ENCODE measurements at places on chromosomes 2 and 18.

- no peak for DNase-seq
These were observed 147.6 kb downstream of the CLIP4 start for GRCh38 chr2:29262681-29263260.

DNA sequence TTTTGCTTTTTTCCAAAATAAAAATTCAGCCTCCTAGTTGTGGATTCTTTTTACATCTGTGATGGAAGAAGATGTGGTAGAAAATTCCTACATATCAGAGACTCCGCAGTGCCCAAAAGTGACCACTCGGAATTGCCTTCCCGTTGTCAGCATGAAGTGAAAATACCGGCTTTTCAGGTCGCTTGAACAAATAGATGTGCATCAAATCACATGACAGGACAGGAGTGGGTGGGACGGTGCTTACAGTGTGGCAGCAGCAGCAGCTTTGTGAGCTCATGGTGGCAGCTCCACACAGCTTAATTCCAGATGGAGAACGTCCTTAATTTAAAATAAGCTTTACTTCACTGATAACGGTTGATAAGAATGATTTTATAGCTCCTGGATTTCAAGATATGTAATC is 20.3 kb downstream of the SALL3 start:
- DNase-seq = no peak

DNA sequence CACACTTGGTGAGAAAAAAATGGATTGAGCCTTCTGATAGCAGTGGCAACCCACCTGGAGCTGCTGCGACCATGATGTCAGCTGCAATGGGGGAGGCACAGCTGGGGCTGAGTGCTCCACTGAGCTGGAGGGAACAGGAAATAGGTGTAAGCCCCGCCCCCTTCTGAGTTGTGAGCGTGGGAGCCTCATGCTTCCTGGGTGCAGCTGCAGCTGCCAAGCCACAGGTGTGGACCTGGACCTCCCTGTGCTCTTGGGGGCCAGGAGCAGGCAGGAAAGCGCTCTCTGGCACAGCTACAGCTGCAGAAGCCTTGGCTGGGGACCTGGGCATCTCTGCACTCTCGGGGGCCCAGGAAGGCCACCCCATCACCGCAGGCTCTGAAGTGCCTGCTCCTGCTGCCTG is 970.6 kb downstream of the DCDC2C start:
- DNase-seq = no peak

GRCh38 chr2:6401301-6401700 is 464.4 kb downstream of the CMPK2 start:
- DNase-seq = no peak

GRCh38 chr2:42871372-42871771 is 79.0 kb upstream of the HAAO start:
- no peak for DNase-seq

DNA sequence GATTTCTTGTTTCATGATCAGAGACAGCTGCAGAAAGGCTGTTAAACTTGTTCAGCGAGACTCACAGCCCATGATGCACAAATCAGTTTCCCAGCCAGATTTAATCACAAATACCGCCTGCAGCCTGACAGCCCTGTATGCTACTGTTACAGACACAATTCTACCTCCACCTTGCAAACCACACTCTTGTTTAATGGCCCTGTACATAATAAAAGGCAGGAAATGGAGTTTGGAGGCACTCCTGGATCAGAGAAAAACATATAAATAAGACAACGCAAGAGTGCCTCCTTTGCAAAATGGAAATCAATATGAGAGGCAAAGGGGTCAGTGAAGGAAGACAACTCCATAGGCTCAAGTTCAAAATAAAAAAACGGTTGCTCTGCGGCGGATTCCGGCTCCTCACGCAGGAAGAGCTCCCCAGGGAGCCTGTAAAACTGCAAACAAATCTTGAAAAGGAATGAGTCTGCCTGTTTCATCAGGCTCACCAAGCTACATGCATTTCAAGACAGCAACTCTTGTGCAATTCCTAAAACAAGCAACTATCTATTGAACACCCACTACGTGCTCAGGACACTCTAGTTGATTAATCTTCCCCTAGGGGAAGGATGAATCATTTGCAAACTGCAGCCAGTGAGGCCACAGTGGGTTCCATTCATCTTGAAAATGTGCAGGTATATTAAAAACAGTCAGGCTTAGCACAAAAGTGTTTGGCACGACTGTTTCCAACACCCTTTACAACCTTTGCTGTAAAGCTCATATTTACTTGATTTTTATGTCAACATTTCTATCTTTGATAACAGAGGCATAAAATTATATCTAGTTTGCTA is 37.5 kb downstream of the TBC1D8 start:
- no peak for DNase-seq

DNA sequence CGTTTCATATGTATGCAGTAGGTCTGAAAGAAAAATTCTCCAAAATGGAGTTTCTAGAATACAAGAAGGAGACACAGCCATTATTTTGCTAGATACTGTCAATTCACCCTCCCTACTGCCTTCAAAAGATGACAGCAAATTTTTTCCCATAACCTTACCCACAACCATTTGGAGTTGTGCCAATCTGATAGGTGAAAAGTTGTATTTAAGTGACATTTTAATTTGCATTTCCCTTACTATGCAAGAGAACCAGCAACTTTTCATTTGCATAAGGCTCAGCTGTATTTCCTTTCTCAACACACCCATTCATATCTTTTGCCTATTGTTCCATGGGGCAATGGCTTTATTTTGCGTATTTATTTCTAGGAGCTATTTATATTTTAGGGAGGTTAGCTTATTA is 31.4 kb upstream of the IL18RAP start:
- peak; percentile 48 for DNase-seq

DNA sequence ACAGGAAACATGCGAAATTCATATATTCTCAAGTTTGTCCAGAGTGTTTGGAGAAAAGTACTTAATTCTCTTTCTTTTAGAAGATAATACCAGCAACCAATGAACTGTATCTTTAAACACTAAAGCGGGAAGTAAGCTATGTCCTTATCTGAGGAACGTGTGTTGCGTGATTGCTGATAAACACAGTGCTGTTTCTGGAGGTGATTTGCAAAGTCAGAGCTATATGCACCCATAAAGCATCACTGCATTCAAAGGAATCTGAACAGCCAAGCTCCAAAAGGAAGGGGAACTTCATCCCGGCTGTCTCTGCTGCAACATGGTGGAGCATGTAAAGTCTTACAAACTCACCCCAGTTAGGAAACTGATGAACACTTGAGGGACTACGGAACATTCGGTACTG is 271.7 kb upstream of the FN1 start:
- no peak for DNase-seq

DNA sequence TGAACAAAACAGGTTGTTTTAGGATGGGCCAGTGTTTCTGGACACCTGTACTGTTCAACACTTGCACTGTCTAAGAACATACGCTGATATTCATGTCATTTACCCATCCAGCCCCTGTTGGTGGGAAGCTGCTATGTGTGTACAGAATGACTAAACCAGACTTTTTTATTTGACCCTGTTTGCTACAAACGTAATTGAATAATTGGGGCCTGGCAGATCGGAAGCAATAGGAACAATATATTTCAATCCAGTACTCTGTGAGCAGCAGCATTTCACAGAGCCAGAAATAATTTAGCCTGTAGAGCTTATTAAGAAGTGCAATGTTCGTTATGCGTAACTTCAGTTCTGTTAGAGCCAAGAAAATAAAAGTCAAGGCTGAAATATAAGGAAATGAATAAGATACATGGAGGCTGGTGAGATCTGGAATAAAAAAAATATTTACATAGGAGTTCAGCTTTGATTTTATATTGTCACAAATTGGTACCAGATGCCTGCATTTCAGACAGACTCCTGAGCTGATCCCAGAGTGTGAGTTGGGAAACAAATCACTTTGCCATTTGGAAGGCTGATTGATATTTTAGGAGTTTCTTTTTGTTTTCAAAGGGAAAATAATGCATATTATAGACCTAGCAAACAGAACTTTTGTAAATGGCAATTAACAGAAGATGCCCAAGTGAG is 19.7 kb downstream of the CABLES1 start:
- DNase-seq = no peak

GRCh38 chr2:107305966-107306365 is 420.0 kb upstream of the ST6GAL2 start:
- DNase-seq = no peak

- DNase-seq = no peak
These were observed 16.8 kb upstream of the KLHL30 start for GRCh38 chr2:238121511-238122286.

DNA sequence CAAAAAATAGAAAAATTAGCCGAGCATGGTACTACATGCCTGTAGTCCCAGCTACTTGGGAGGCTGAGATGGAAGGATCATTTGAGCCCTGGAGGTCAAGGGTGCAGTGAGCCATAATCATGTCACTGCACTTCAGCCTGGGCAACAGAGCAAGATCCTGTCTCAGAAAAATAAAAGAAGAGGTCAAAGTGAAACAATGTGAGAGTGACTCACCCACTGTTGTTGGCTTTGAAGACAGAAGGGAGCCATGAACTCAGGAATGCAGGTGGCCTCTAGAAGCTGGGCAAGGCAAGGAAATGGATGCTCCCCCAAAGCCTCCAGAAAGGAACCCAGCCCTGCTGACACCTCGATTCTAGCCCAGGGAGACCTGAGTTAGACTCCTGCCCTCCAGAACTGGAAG is 3.7 kb upstream of the TMEM214 start:
- no peak for DNase-seq

Measured in stimulated activated naive CD4-positive, alpha-beta T cell (primary cell).